Retinal pigment epithelial cell (primary cell): ENCODE measurements at places on chromosomes 5 and 9.
A peak's percentile ranks its signal among the peaks of the same experiment; 100 is the strongest.

- DNase-seq = no peak
Observed at GRCh38 chr5:949815-950560, 57.3 kb downstream of the TRIP13 start.

DNA sequence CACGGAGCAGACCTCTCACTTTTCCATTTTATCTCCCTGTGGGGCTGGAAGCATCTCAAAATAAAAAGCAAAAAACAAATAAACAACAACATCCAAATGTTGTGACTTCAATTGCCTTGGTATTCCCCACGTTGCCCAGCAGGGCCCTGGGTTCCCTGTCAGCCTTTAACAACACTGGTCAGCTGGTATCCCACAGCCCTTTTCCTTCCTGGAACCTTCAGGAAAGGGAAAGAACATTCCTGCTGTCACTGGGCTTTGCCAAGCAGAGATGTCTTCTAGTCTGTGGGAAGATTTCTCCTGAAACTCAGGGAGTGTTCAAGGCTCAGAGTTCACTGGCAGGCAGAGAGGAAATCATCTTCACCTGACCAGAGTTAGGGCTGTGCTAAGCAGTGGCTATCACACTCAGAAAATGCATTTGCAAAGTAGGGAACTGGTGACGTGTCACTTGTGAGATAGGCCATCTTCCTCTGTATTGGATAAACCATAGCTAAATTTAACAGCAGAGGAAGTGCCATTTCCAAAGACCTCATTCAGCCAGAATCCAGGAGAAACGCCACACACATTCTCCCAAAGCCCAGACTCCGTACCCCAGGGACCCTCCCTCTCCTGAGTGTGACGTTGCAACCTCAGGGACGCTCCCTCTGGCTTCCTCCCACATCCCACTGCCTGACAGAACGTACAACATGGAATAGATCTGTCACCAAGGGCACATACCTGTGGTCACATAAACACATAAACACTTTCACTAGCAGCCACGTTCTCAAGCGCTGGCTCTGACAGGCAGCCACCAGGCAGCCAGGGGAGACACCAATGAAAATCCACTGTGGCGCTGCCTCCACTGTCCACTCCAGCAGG lies 274.0 kb upstream of the DAPK1 start:
- DNase-seq = no peak

GRCh38 chr5:34485768-34486030 lies 170.4 kb upstream of the RAI14 start:
- no peak for DNase-seq

DNA sequence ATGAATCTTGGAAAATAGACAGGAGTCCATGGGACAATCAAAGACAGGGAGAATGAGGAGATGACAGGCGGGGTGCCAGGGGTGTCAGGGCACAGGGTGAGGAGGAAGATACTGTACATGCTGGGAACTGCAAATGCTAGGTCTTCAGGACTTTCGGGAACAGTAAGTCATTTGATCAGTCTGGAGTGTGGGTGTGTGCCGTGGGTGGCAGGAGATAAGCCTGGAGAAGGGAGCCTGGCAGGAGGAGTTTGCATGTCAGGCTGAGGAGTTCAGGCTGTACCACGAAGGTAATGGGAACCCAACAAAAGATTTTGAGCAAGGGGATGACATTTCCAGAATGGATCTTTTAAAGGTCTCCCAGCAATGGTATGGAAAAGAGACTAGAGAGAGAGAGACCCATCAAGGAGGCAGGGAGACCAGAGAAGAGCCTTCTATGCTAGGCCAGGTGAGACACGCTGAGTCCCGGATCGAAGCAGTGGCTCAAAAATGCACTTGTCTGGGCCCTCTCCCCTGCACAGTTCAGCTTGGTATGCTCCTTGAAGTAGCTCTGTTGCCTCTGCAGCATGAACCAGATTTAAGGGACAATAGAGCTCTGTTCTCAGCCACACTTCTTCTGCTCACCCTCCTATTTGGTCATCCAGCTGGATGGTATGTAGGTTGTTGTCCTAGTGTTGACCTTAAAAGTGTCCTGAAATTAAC lies 77.0 kb upstream of the FER start:
- no peak for DNase-seq

GRCh38 chr5:137306903-137307302 lies 192.2 kb downstream of the SPOCK1 start:
- no peak for DNase-seq

- DNase-seq = no peak
Observed at GRCh38 chr5:2866662-2867372, 115.3 kb upstream of the IRX2 start.

DNA sequence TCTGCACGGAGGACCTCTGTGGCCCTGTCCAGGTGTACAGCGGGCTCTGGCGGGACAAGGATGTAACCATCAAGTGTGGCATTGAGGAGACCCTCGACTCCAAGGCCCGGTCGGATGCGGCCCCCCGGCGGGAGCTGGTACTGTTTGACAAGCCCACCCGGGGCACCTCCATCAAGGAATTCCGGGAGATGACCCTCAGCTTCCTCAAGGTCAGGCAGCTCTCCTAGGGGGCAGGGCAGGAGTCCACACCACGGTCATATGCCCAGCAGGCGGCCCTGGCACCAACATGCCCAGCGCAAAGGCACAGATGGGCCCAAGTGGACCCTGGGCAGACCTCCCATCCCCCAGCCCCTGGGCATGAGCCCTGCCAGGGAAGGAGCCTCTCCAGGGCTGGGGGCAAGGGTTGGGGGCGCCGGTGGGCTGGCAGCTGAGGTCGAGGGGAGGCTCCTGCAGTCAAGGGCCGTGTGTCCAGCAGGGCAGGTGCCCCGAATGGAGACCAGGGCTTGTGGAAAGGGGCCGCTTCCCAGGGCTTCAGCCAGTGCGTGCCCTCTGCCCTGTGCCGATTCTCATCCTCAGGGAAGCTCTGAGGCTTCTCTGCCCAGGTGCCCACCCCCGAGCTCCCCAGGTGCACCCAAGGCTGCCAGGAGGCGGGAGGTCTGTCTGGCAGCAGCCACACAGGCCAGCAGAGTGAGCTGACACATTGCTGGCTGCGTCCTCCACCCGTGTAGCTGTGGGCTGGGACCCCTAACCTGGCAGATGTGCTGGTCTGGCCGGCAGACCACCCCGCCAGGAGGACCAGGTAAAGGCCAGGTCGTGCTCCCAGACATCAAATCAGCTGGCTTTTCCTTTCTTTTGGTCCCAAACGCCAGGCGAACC lies 10.0 kb downstream of the DIPK1B start:
- DNase-seq = no peak

GRCh38 chr9:10050016-10050415 lies 562.8 kb downstream of the PTPRD start:
- DNase-seq = no peak

DNA sequence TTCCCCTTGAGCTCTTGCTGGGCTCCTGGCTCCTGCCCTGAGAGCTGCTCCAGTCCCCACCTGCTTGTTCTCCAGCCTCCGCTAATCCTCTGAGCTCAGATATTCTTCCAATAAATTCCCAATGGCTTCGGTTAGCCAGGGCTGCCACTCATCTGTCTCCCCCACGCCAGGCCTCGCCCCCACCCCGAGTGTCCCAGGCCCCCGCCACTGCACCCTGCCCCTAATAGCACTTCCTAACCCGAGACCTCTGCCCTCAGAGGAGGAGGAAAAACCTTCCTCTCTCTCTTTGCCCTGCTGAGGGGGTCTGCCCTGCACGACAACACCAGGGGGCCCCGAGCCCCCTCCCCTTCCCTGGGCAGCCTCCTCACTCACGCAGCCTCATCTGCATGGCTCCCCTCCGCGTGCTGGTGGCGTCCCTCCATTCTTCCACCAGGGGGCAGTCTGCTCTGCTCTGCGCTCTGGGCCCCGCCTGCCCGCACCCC lies 5.4 kb upstream of the LCN15 start:
- no peak for DNase-seq

GRCh38 chr5:148418511-148418910 lies 34.8 kb downstream of the FBXO38 start:
- no peak for DNase-seq

GRCh38 chr9:107675351-107676259 lies 186.0 kb upstream of the KLF4 start:
- no peak for DNase-seq

DNA sequence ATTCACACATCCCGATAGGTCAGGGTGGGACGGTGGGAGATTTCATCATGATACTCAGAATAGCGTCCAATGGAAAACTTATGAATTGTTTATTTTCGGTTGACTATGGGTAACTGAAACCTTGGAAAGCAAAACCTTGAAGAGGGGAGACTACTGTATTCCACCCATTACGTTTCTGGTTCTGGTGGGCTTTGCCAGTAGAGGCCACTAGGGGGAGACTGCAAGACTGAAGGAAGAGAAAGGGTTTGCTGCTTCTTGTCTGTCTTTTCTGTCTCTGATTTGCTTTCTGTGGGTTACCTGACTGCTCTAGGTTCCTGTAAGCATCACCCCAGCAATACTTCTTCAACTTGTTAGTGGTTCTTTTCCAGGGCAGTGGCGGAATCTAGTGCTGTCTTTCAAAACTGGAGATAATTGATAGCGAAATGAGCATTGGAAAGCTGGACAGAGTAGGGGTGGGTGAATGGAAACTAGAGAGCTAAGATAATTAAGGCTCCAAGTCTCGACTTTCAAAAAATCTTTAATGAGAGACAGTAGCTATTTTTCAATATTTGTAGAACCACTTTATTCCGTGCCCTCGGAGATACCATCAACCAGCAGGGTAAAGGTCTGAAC lies 27.0 kb downstream of the GRIN3A start:
- no peak for DNase-seq

DNA sequence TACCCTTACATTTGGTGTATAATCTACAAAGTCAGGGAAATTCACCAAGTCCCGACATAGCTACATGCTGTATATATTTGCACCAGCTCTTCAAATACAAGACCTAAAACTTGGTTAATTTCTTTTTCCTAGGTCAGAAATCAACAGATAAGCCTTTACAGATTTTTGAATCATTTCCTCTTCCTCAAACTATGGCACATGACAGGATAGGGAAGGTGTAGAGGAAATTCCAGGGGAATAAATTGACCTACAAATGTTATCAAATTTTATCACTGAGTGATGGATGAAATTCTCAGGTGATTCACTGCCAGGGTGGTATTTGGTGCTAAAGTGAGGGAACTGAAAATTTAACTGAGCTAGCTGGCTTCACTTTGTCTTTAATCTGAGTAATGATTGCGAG lies 360.0 kb downstream of the BNC2 start:
- no peak for DNase-seq

GRCh38 chr5:132394667-132395259 lies 25.3 kb downstream of the SLC22A5 start:
- no peak for DNase-seq

GRCh38 chr5:59218424-59219045 lies 635.7 kb downstream of the RAB3C start:
- DNase-seq = no peak

DNA sequence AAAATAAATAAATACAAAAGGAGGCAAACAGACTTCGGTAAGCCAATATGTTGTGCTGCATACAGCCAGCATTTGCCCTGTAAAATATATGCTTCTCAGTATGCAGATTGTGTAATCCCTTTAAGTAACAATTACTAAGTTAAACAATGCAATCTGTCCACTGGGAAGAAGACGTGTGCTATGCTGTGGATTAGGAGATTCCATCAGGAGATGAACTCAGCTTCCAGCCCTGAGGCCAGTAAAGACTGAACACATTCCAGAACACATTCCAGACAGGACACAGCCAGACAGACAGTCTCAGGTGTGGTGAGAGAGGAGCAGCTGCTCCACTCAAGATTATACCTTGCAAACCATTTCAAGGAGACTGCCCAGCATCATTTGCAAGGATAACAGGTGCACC lies 97.8 kb downstream of the MPDZ start:
- peak; percentile 3 for DNase-seq

- DNase-seq = no peak
Observed at GRCh38 chr9:92663951-92664350, 6.0 kb downstream of the IPPK start.

GRCh38 chr5:33969572-33970452 lies 14.7 kb downstream of the SLC45A2 start:
- DNase-seq = no peak

DNA sequence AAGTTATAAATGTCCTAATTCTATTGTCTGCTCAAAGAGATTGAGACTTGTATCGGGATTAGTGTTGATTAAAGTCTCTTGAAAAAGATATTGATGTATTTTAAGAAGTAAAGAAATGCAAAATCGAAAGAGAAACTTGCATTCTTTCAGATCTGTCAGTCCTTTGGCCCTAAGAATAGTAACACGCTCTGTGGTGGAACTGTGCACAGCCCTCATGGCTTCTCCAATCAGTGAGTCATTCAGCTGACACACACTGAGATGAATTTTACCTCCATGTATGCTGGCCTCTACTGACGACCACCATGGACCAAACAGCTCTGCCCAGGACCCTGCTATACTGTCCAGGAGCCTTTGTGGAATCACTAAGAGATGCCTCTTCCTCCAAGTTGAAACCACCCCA lies 232.4 kb downstream of the ESM1 start:
- DNase-seq = no peak

GRCh38 chr5:176877793-176878331 lies 21.3 kb downstream of the HK3 start:
- DNase-seq = no peak

- DNase-seq = no peak
Observed at GRCh38 chr5:140417235-140417634, 15.6 kb downstream of the ANKHD1 start.

DNA sequence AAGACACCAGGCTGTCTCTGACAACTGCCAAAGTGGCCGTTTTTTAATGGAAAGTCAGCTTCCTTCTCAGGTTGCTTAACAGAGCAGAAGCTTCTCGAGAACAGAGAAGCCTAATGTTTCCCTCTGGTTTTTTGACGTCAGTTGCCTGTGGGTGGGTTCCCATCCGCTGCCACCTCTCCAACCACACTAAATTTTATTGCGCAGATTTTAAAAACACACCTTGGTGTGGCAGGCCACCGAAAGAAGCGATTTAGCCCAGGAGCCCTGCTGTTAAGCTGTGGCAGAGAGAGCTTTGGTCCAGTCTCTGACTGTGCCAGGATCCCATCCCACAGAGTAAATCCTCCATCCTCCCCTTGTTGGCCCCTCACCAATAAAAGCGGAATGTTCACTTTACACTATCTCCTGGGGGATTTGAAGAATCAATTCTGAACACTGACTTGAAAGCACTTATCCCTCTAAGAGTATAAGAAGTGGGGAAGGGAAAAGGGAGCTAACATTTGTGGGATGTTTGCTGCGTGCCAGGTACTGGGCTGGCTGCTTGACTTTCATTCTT lies 181.6 kb downstream of the AOPEP start:
- DNase-seq = no peak

GRCh38 chr5:156109317-156110023 lies 217.5 kb upstream of the SGCD start:
- DNase-seq = no peak
